GM12878 (cell line): ENCODE measurements at places on chromosomes 6 and 20.

DNA sequence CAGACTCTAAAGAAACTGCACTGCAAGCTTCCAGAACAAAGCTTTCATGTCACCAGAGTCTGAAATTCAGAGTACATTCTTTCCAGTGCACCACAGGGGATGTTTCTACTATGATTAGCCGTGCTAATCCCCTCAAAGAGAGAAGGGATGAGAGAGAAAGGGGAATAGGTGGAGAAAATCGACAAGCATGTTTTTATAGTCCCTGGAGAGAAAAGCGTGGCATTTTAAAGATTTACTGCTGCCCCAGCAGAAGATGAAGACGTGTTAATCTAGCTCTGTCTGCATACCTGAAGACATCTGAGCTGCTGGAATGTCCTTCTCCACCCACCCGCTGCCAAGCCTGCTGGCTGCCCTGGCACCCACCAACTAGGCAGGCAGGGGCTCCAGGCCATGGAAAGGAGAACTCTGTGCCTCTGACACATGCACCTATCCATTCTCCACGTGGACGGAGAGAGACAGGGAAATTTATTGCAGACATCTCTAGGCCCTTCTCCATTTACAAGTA is 4.1 kb downstream of the MYLK4 start:
- no peak for DNase-seq

DNA sequence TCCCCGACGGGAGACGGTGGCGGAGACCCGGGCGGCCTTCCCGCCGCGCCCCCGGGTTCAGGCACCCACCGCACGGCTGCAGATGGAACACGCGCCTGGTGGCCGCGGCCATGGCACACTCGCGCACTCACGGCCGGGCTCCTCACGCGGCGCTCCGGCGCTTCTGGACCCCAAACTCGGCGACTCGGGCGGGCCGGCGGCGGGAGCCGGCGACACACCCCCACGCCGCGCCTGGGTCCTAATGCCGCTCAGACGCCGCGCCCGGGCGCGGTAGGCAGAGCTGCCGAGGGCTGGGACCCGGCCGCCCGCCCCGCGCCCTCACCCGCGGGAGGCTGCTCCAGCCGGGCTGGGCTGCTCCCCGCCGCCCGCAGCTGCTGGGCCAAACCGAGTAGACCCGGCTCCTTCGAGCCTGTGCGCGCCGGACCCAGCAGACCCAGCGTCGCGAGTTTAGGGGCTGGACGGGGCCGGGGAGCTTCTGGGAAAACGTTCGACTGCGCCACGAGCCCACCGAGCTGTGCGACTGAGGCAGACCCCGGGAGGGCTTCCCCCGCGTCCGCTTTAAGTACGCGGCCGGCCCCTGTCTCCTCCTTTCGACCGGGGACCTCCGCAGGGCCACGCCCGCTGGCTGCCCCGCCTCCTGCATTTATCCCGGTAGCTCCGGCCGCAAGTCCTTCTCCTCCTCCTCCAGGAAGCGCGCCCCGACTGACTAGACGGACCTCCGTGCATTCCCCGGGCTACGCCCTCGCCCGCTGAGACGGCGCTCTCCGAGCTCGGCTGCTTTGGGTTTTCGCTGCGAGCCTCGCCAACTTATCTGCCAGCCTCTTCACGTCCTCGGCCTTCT is at the start of gene SLC4A11:
Gene SLC4A11 (minus strand): TSS at position 165 of the 841 bp plus-strand sequence. CDS start 53 bp downstream, at position 112.
- DNase-seq, result no peak

- no peak for DNase-seq
Observed at GRCh38 chr20:62186887-62187866, 4.3 kb downstream of the MTG2 start.

GRCh38 chr6:32627831-32628230 is 9.4 kb upstream of the HLA-DQA1 start:
- DNase-seq, result peak; percentile 55

- DNase-seq, result no peak
Observed at GRCh38 chr6:30158475-30159040, 2.5 kb downstream of the TRIM10 start.

- DNase-seq, result no peak
Observed at GRCh38 chr6:127148511-127148910, 30.0 kb downstream of the RSPO3 start.

GRCh38 chr6:128807577-128807976 is 75.4 kb upstream of the LAMA2 start:
- DNase-seq, result no peak

GRCh38 chr20:59603176-59603575 is 1.2 kb upstream of the PHACTR3 start:
- no peak for DNase-seq

- DNase-seq, result no peak
Observed at GRCh38 chr20:32053648-32054047, 1.6 kb downstream of the HCK start.

DNA sequence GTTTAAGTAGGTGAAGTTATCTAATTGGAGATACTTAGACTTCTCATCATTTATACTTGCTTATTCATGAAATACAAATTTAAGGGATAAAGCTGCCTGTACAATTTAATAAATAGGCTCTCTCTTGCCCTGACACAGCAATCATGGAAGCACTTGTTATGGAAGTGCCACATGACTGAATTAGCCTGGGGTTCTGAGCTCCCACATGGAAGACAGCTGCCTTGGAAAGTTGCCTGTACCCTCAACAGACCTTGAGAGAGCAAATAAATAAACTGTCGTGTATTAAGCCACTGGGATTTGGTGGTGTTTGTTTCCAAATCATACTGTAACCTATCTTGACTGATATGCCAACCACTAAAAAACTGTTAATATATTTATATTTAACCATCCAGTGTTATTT is 87.0 kb upstream of the RSPO3 start:
- DNase-seq, result no peak
